Kidney capillary endothelial cell (primary cell): ENCODE measurements at places on chromosomes 4 and X.
A peak's percentile ranks its signal among the peaks of the same experiment; 100 is the strongest.

- DNase-seq = no peak
Observed at GRCh38 chr4:55238407-55238806, 107.6 kb upstream of the SRD5A3 start.

DNA sequence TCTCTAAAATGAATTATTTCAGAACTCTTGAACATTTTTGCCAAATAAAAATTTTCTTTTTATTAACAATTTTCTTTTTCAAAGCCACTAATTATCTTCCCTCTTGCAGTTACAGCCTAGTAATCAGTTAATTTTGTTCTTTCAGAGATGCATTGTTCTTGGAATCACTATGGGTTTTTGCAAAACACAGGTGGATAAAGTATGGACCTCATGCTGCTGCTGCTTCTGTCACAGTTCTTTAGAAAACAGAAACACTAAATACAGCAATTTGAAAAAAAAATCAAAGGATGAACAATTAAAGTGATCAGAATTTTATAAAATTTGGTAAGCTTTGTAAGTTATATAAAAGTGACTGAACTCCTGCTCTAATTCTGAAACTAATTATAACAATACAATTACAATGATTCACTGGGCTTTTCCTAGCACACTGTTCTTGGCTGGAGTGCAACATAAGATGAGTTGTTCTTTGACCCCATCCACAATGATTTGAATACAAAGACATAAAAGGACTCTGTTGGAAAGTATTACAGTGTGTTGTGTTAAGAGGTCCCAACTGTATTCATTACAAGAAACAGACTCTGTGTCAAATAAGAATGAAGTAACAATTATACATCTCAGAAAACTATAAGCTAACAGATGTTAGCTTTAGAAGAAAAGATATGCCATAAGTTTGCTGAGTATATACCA lies 59.4 kb upstream of the GK2 start:
- DNase-seq = peak; percentile 12

- DNase-seq = peak; percentile 84
Observed at GRCh38 chr4:123986268-123986798, 589.7 kb downstream of the SPRY1 start.

DNA sequence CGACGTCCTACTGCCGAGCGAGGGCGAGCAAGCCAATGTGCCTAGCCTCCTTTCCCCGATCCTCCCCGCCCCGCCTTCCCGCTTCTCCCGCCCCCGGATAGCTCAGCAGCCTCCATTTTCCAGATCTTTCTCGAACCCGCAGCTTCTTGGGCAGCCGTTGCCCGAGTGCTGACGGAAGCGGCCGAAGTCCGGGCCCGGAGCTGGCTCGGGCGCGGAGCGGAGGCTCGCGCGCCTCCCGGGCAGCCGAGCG lies 172 bp upstream of the HSPA4L start:
- DNase-seq = peak; percentile 76

GRCh38 chr4:162011089-162011488 lies 152.7 kb downstream of the FSTL5 start:
- DNase-seq = no peak

DNA sequence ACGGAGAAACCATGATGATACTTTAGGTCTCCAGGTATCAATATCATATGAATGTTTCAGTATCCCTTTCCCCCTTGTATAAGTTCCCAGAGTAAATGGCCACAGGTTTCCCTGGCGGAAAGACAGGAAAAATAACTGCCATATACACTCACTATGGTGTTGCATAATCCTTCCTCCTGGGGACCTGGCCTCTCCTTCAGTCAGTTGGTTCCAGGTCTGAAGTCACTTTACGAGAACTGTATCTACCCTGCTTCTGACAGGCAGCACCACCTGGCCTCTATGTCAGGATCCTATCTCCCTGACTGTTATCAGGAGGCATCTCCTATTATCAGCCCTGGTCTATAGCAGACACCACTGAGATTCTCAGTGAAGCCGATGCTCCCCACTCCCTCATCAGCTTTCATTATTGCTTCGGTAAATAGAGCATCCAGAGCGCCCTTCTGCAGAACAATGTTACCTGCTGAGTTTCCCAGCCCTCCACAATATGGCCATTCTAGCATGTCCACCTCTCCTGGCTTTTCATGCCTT lies 22.6 kb downstream of the HAUS3 start:
- DNase-seq = no peak

GRCh38 chr4:81196126-81196650 lies 18.8 kb downstream of the PRKG2 start:
- no peak for DNase-seq

DNA sequence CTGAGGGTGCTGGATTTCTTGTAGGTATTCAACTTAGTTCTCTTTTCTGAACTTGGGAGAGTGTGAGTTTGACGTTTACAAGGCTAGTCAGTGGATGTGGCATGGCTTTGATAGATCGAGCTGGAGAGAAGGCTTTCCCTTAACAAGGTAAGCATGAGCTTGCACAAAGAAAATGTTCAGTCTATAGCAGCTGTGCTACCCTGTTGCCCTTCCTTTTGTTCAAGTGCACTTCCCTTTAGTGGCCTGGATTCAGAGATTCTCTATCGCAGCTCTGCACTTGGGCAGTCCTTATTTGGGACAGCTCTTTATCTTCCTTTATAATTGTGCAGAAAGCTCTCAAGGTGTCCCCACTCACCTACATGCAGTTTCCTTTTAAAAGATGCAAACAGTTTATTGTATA lies 198.0 kb downstream of the ARHGAP24 start:
- no peak for DNase-seq

DNA sequence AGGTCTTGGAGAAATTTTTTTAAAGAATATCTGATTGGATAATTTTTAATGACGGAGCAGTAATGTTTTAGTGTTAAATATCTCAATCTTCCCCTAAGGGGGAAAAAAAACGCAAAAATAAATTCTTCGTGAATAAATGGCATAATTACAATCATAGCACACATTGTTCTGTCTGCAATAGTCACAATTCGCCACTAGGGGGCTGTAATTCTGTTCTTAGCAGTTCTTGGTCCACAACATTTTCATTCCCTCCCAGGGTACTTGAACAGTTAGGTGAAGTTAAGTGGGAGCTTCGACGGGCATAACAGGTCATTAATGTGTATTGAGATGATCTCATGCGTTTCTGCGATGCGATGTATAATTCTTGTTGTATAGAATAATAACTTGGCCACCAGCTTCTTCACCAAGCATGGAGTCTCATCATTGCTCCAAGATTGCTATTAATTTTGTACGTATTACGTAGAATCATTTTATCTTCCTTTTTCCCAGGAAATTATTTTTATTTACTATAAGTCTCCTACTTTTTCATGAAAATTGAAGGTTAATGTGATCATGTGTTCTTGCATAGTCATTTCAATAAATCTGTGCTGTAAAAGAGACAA lies 27.2 kb downstream of the HTR2C start:
- peak; percentile 22 for DNase-seq

GRCh38 chr4:53015681-53016080 lies 153.6 kb downstream of the RASL11B start:
- DNase-seq = peak; percentile 38

- no peak for DNase-seq
Observed at GRCh38 chr4:58064653-58065052, 954.5 kb upstream of the IGFBP7 start.

- no peak for DNase-seq
Observed at GRCh38 chr4:116118221-116118620, 967.2 kb downstream of the TRAM1L1 start.

GRCh38 chr4:141524116-141524515 lies 112.3 kb upstream of the IL15 start:
- no peak for DNase-seq

GRCh38 chr4:43374216-43374751 lies 481.8 kb downstream of the GRXCR1 start:
- no peak for DNase-seq

DNA sequence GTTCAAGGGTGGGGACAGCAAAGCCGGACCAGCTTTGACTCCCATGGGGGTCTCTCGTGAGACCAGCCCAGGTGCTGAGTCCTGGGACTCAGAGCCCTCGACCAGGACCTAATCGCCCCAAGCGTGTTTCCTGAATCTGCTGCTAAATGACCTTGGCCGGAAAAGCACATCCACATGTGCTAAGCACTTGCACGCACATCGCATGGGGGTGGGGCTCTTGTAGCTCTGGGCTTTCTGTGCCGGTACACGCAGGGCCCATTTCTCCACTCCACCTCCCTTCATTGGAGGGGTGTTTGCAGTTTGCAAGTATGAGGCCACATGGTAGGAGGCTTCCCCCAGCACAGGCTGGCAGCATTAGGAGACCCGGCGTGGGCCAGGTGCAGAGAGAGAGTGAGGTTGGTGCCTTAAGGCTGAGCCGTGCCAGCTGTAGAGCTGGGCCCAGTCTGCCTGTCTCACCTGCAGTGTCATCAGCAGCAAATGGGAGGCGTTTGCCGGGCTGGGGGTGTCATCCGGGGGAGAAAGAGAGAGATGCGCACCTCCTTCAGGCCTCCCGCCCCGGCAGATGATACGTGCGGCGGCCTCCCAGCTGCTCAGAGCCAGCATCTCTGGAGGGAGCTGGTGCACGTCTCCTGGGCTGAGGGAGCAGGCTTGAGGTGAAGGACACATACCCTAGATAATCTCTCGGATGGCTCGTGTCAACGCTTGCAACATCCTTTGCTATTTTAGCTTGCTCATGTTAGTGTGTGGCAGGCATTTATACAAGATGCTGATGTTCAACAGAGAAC lies 45.2 kb upstream of the CLCN4 start:
- DNase-seq = peak; percentile 5

DNA sequence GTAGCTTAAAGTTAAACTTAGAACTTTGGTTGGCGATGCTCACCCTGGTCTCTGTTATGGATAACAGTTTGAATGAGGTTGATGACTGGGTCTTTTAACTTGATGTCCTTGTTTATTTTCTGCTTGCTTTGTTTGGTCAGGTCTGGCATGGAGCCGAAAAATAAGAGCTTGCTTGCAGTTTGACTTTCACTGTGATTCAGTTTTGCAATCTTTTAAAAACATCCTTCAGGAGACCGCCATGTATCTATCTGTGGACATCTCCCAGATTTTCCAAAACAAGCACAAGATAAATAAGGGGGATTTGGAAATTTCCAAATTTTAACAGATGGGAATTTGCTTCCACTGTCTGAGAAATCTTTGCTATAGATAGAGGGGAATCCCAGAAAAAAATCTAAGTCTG lies 246.7 kb downstream of the PALLD start:
- no peak for DNase-seq

DNA sequence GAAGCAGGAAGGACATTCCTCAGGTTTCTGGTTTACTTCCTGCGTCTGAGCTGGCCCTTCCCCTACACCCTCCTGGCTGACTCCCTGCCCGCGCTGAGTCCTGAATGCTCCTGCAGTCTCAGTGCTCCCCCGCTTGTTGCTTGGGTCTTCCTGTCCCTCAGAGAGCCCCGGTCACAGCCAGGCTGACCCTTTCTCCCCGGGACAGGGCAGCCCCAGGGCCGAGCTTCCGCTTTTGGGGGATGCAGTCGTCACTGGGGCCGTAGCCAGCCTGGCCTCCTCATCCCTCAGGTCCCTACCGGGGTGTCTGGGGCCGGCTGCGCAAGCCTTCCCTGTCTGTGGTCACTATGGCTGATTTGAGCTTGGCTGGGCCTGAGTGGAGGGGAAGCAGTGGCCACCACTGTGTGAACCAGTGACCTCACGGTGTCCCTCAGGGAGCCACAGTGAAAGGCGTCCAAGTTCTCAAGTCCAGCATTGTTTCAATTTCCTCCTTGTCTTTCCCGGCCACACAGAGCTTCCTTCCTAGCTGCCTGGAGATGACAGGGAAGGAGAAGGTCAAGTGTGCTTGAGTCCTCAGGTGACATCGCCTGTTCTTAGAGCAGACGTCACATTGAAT lies 34.1 kb upstream of the ASMTL start:
- DNase-seq = peak; percentile 96

DNA sequence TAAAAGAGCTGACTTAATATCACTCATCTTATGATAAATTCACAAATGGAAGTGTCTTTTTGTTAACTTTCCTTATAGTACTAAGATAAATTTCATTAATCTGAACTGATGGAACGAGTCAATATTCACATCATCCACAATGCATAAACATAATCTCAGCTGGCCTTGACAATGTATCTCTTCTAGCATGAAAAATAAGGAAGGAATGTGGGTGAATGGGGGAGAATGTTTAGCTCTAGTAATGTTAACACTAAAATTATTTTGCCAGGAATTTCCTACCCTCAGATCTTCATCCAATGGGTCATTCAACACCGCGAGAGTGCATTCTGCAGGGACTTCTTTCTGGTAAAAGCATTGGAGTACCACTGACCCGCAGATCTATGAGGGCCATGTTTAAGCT lies 15.8 kb downstream of the TRPC3 start:
- no peak for DNase-seq

- no peak for DNase-seq
Observed at GRCh38 chr4:99457676-99458075, 22.5 kb upstream of the ADH7 start.

DNA sequence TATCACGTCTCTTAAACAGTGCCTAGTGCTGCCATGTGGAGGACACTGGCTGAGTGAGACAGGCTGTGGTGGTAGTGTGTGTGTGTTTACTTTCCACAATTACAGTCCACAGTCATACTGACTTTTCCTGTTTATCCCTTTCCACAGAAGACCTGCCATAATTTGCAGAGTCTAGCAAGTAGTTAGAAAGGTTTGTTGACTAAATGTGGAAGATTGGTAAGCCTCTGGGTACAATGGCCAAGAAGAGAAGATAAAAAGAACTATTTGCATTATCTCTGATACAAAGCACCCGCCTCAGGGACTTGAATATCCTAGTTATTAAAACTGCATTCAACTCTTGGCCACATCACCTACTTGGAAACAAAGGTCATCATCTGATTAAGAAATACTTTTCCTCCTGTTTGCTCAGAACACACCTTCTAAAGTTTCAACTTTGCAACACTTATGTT lies 89.1 kb downstream of the FAM13A start:
- no peak for DNase-seq

DNA sequence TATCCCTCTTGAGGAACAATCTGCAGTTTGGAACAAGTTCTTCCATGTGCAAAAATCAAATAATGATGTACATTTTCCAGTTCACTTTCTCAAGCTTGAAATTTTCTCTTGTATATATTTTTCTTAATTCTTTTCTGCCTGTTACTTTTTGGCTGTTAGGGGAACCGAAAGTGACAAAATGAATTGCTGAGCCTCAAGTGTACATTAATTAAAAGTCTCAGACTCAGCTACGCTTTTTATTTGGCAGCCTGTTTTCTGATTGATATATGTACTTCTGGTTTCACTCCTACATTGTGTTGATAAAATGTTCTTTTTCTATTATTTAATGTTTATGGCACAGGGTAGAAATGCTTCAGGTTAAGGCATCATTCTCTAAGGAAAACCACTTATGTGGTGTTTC lies 999.5 kb downstream of the PDHA2 start:
- no peak for DNase-seq

- peak; percentile 75 for DNase-seq
Observed at GRCh38 chrX:101415180-101416145, 7.4 kb downstream of the HNRNPH2 start.

GRCh38 chr4:113162089-113162488 lies 112.6 kb downstream of the ANK2 start:
- no peak for DNase-seq

DNA sequence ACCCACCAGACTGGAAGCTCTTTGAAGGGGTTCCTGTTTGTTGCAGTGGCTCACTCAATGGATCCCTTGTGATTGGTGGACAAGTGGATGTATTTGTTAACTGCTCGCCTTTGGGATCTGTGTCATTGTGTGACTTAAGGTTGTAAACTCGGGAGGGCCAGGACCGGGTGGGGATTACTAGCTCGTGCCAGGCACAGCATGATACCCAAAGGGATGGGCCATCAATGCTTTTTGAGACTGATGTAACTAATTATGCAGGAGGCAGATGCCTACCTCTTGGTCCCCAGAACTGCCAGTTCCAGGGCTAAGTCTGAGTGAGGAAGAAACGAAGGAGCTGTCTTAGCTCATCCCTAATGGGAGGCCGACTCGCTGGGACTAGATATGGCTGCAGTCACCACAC lies 27.7 kb downstream of the UTP14A start:
- DNase-seq = no peak

- no peak for DNase-seq
Observed at GRCh38 chrX:129686422-129686948, 31.7 kb upstream of the APLN start.
